T47D (cell line): ENCODE measurements at places on chromosomes 16 and 17.

DNA sequence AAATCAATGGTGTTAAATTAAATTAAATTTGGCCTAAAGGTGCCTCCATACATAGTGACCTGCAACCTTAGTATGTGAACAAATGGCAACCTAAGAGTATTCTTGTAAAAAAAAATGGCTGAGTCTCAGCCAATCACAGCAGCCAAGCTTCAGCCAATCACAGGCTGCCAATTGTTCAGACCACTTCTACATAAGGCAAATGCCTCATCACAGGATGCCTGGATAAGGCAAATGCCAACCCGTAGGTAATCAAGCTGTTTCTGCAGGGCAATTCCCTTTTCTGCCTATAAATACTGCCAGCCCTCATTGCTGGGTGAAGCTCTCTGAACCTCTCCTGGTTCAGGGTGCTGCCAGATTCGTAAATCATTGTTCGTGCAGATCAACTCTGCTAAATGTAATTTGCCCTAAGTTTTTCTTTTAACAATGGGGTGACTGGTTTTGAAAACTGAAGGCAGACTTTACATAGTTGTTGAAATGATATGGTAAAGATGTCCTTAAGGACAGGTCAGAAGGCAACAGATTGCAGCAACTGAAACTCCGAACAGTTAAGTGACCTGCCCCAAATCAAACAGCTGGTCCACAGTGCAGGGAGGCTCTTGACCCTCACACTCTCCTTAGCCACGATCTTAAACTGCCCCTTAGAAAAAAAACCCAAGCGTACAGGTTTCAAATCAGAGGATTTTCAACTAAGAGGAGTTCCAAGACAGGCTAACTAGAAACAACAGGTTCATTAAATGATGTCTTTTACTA lies 50.3 kb downstream of the N4BP1 start:
- DNase-seq = no peak

GRCh38 chr17:64534187-64534586 lies 27.4 kb downstream of the CEP95 start:
- DNase-seq = no peak

DNA sequence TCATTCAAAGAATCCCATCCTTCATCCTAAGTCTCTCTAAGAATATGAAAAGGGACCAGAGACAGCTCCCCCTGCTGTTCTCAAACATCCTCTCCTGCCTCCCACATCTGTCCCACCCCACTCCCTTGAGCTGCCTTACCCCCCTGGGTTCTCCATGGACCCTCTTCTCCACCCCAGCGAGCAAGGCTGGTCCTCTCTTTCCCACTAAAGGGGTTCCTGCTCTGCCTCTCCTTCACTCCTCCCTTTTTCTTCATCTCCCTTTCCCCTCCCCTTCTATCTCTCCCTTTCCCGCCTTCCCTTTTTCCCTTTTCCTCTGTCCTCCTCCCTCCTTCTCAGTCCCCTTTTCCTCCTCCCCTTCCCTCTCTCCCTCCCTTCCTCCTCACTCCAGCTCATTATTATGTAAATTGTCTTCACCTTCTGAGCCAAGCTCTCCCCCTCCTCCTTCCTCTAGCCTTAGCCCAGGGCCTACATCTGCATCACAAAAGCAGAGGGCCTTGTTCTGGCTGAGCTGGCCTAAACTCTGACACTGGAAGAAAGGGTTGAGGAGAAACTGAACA lies 90.0 kb downstream of the GNAO1 start:
- no peak for DNase-seq

DNA sequence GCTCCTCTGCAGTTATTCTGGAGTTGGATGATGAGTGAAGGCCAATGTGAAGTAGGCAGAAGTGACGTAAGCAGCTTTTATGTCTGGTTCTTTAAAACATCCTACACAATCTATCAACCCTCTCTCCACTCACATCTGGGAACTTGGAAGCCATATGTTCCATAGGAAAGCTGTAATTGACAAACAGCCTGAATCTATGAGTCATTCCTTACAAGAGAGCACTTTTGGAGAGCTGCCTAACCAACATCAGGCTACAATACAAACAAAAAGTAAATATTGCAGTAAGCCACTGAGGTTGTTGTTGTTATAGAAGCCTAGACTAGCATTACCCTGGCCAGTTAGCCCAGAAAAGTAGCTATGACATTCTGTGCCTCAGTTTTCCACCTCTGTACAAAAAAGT lies 5.9 kb downstream of the CCL7 start:
- no peak for DNase-seq

DNA sequence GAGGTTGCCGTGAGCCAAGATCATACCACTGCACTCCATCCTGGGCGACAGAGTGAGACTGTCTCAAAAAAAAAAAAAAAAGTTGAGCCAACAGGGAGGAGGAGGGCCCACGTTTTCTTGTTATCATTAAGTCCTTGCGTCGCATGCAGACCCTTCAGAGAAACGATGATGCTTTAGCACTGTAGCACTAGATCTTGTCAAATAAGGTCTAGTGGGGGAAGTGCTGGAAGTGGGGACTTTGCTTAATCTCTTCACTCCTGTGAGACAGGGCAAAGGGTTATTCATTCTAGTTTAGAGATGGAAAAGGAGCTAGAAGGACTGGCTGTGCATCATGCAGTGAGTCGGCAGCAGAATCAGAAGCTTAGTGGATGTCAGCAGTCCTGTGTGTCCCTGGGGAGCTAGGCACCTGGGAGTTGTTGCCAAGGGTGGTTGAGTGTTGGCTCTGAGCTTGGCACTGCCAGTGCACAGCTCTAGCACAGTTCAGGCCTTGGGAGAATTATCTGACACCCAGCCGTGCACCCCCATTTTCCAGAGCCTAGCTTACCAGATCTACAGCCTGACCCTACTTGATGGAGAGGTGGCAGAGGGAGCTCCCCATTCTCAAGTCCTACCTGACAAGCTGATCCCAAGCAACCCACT lies 33.4 kb upstream of the TBX2 start:
- DNase-seq = no peak

DNA sequence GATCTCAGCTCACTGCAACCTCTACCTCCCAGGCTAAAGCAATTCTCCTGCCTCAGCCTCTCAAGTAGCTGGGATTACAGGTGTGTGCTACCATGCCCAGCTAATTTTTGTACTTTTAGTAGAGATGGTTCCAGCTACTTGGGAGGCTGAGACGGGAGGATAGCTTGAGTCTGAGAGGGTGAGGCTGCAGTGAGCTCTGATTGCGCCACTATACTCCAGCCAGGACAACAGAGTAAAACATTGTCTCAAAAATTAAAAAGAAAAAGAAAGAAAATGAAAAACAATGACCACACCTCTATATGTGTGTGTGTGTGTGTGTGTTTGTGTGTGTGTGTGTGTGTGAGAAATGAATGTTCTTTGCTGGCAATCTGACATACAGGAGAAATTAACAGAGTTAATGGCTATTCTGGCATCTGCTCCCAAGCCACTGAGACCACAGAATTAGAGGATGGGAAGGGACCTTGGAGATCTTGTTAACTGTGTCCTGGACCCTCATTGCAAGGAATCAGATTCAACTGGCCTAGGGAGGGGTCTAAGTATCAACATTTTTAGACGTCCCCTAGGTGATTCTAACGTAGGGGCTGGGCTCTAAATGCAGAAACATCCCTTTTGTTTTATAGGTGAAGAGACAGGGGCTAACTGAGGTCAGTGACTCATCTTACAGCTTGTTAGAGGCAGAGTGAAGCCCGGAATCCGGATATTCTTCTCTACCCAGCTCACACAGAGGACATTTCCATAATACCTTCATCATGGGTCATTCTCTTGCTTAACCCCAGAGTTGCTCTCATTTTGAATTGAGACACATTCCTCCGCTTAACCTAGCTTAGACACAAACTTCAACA lies 16.4 kb upstream of the MARCHF10 start:
- no peak for DNase-seq

- DNase-seq = peak; percentile 82
Measured at GRCh38 chr17:14098246-14098645, 28.9 kb downstream of the COX10 start.

GRCh38 chr16:87140211-87141200 lies 176.7 kb downstream of the C16orf95 start:
- DNase-seq = no peak

GRCh38 chr16:10979717-10980601 lies 35.6 kb downstream of the CLEC16A start:
- no peak for DNase-seq
